ENCODE measurements at places on chromosomes 4 and X.

DNA sequence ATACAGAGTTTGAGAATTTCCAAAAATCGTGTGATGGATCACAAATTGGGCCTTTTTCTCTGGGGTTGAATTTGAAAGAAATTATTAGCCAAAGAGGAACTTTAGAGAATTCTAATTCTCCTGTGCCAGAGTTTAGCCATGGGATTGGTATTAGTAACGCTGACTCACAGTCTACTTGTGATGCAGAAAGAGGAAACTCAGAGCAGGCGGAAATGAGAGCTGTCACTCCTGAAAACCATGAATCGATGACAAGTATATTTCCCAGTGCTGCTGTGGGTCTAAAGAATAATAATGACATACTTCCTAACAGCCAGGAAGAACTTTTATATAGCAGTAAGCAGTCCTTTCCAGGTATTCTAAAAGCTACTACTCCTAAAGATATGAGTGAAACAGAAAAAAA is 64.9 kb downstream of the N4BP2 start:
- DNase-seq, result no peak

- no peak for DNase-seq
Observed at GRCh38 chr4:120871173-120871572, 51.4 kb downstream of the PRDM5 start.

GRCh38 chrX:11375614-11376119 is 82.5 kb downstream of the AMELX start:
- DNase-seq, result no peak

GRCh38 chrX:133364196-133364595 is 51.1 kb downstream of the GPC4 start:
- DNase-seq, result no peak

- DNase-seq, result no peak
Observed at GRCh38 chr4:183863155-183863825, 41.8 kb upstream of the STOX2 start.

DNA sequence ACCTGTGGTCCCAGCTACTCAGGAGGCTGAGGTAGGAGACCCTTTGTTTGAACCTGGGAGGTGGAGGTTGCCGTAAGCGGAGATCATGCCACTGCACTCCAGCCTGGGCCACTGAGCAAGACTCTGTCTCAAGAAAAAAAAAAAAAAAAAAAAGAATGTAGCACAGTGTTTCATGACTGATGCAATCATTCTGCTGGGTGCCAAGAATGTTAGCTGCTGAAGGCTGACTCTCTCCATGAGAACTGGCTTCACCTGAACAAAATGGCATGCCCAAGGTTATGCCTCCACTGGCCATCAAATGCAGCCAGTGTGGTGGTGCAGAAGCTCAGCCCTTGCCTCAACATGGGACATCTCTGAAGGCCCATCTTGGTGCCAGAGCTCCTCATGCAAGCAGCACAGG is 412.1 kb downstream of the ADAM29 start:
- no peak for DNase-seq

GRCh38 chr4:75037252-75037651 is 104.3 kb downstream of the PARM1 start:
- no peak for DNase-seq

DNA sequence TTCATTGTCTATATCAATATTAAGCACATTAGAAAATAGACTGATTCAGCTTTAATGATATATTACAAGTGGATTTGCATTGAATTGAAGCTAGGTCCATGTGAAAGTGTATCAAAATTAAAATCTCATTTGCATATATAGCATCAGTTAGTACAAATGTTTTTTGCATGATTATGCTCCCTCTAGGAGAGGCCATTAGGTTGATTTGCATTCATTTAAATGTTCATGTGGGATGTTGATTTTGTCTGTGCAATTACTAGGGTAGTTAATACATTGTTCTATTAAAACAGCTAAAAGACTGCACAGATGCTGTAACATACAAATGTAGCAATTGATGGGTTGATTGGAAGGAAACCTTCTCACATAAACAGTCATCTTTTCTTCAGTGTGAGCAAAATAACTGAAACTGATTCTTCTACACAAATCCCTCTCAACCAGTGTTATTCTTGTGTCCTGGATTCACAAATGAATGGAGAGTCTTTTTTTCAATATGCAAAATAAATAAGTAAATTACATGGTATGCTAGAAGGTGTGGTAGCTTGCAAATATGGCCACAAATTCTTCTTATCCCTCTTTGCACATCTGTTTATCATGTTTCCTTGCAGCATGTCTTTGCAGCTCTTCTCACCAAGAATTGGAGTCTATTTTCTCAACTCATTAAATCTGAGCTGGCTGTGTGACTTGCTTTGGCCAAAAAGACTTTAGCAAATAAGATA is 48.6 kb upstream of the DYNLT3 start:
- DNase-seq, result no peak
